ENCODE measurements at places on chromosomes 3 and 15.

DNA sequence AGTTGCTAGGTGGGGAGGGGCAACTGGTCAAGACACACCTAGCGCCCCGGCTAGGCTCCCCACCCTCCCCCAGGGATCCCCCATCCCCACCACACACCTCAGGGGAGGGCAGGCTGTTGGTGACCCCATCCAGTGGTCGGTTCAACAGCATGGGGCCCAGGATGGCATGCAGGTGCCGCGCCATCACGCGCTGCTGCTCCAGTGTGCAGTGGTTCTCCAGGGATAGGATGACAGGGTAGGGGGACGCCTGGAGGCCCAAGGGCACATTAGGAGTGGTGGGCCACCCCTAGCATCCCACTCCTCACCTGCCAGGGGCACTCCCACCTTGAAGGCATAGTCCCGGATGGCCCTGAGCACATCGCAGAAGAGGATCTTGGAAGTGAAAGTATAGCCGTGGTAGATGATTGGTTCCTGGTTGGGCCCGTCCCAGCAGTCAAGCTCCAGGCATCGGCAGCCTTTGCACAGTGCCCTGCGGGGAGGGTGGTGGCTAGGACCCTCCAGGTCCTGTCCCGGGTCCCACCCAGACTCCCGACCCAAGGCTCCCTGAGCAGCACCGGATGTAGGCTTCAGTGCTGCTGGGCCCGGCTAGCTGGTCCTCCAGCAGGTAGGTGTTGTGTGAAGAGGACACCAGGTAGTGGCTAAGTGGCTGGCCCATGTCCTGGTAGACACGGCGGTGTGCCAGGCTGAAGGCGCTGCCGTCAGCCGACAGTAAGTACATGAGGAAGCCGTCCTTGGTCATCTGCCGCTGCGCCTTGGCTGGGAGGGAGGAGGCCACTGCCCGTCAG lies 19.4 kb downstream of the VILL start:
- DNase-seq, result no peak

DNA sequence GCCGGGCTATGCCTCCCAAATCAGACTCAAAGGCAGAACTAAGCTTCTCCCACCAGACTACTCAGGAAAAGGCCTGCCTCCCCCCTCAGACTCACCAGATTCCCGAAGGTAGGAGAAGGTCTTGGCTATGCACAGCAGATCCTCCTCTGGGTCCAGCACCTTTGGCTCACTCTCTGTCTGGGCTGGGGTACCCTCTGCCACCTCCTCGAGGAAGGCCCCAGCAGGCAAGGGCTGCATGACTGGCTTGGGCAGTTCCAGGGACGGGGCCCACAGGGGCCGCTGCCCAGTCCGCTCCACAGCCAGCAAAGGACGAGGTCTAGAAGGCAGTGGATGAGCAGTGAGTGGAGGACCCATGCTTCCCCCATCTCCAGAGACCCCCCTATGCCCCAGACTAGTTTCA lies 3.3 kb downstream of the CISH start:
- DNase-seq, result no peak

DNA sequence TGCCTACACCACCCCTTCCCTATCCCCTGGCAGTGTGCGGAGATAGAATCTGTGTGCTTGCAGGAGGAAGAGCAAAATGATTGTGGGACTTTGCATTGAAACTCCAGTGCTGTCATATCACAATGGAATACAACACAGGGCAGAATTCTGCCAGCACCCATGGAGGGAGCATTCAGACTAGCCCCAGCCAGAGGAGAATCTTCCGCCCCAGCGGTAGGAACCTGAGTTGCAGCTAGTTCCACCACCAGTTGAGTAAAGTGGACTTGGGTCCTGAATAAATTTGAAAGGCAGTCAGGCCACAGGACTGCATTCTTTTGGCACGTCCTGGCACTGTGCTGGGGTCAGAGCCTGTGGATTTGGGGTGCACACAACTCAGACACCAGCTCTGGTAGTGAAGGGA lies 27.5 kb downstream of the NCBP2 start:
- DNase-seq, result no peak

GRCh38 chr3:64588380-64588779 lies 99.4 kb downstream of the ADAMTS9 start:
- no peak for DNase-seq

GRCh38 chr3:174333640-174334039 lies 525.5 kb upstream of the NAALADL2 start:
- DNase-seq, result no peak

GRCh38 chr15:59301527-59301926 lies 71.1 kb downstream of the MYO1E start:
- DNase-seq, result no peak

DNA sequence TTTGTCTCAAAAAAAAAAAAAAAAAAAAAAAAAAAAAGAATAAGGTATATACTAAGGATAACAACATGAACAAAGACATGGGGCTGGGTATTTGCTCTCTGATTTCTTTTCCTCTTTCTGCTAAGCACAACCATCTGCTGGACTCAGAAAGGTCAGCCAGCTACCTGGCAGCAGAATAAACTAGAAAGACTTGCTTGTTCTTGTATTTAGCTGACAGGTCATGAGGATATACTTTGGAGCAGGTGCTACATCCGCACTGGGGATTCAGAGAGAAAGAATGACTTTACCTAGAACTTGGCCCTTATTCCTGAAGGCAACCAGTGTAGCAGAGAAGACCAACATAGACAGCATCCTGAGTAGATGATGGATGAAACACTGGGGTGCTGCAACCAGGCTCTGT lies 550.5 kb downstream of the NTRK3 start:
- DNase-seq, result no peak

DNA sequence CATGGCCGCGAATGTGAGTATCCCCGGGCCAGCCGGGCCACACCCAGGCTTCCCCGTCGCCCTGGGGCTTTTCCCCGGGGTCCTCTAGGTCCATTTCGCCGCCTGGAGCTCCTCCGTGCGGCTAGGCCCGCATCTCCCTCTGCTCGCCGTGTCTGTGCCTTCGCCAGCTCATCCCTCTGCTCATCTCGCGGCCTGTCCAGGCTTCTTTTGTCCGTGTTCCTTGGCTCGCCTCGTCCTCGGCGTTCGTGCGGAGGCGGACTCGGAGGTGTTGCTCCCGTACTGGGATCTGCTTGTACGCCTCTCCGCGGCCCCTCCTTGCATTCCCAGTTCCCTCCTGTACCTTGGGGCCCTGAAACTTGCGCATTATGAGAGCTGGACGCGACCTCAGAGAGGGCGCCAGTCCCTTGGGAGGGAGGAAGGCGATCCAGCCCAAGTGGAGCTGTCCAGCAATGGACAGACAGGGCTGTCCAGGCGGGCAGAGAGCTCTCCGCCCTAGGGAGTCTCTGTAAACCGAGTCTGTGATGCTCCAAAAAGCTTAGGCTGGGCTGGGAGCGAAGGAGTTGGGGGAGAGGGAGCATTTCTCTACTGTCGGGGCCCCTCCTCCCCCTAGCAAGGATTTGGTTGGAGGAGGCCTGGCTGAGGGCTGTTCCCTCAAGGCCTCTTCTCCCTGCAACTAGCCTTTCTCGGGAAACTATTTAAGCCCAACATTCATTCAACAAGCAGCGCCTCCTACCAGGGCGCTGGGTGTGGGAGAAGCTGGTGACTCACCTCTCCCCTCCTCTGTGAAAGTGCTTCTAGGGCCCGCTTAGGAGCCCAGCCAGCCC lies 553 bp downstream of the TMEM43 start:
- peak; percentile 59 for DNase-seq

- no peak for DNase-seq
These were observed 70.4 kb downstream of the WWTR1 start for GRCh38 chr3:149587383-149587782.

- DNase-seq, result no peak
These were observed 41.8 kb downstream of the AQR start for GRCh38 chr15:34927726-34928125.

GRCh38 chr3:16468336-16469098 lies 45.0 kb downstream of the RFTN1 start:
- no peak for DNase-seq

- no peak for DNase-seq
These were observed 23.1 kb downstream of the TNK2 start for GRCh38 chr3:195885036-195885891.

DNA sequence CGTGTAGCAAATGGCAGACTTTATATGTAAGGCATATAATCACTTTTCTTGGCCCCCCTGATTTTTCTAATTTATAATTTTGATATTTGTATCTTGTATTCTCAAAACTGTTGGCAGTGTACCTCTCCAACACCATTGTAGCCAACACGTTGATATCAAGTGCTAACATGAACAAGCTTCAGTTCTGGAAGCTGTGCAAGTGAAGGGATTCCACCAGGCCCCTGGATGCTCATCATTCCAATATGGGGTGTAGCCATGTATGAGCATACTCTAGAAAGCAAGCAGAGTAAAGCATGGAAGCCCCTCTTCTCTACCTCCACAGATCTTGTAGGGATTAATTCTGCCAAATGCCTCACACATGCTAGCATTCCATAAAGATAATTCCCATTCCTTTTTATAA lies 211.3 kb downstream of the MYRIP start:
- DNase-seq, result no peak

- DNase-seq, result no peak
These were observed 477.8 kb upstream of the RGMA start for GRCh38 chr15:93566762-93567161.

GRCh38 chr3:89303701-89304100 lies 196.3 kb downstream of the EPHA3 start:
- no peak for DNase-seq

Measured in activated T-cell treated with anti-CD3 and anti-CD28 coated beads for 48 hours (primary cell).